ENCODE measurements at places on chromosomes 6 and 20.

GRCh38 chr6:81999270-81999669, 246.8 kb upstream of the TENT5A start:
- no peak for DNase-seq

GRCh38 chr6:63477422-63478040, 94.7 kb upstream of the LOC128125822 start:
- no peak for DNase-seq

- DNase-seq, result no peak
Measured at GRCh38 chr20:59371431-59371830, 71.0 kb downstream of the EDN3 start.

DNA sequence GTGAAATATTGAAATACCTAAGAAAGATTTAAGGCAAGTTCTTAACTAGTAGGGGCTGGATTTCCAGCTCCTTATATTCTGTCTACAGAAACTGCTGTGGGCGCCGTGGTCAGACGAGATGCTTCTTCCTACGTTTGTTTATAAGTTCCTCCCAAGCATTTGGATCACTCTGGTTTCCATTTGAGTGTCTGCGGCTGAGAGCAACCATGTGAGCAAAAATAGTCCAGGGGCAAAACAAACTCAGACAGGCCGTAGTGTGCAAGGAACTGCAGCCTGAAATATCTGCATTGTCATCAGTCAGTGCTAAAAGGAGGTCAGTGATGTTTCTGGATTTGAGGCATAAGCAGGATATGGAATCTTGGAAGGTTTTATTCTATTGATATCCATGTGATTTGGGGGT, 485.9 kb upstream of the JAG1 start:
- no peak for DNase-seq

- no peak for DNase-seq
Measured at GRCh38 chr6:135525594-135525993, 28.1 kb upstream of the AHI1 start.

DNA sequence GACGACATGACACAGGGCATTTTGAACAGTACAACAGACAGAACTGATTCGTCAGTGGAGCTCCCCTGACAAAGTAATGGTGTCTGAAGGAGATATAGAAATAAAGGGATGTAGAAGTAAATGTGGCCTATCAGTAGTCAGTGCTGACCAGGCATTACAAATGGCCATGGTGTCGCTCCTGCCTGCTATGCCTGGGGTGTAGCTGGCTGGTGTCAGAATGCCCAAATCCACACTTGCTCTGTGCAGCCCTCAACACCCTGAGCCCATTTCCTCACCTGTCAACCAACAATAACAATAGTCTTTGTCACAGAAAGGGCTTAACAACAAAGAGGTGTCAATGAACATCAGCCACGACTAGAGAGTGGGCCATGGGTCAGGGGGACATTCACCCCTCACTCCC, 53.2 kb downstream of the MAP3K5 start:
- no peak for DNase-seq
